ENCODE measurements at places on chromosomes 6 and 20.

- no peak for DNase-seq
Measured at GRCh38 chr6:29663300-29664042, 6.6 kb downstream of the MOG start.

- DNase-seq = no peak
Measured at GRCh38 chr6:112204350-112204706, 50.0 kb downstream of the LAMA4 start.

- DNase-seq = no peak
Measured at GRCh38 chr20:11807054-11808048, 110.3 kb upstream of the BTBD3 start.

DNA sequence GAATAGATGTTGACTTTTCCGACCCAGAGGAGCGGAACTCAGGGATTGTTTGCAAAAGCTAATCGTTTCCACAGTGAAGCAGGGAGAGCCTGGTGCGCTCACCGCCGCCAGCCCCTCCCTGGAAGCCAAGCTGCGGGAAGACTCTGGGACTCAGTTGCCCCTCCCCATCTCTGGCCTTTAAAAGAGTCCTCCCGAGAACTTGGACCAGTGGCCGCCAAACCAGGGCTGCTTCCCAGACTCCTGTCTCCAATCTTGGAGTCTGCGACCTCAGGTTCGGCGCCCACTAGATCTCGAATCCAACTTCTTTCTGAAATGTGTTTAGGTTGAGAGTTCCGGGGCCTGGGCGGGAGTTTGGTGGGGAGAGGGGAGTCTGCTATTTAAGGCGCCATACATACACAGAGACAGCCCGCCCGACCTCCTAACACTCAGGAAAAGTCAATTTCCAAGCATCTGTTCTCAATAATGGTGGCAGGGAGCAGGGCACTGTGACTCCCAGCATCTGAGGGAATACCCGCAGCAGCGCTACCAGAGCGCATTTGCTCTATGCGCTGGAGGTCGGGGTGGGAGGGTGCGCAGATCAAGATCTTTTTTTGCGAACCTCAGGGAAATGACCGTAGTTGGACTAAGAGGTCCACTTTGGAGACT, 800 bp upstream of the GRIK2 start:
- DNase-seq = no peak

- DNase-seq = no peak
Measured at GRCh38 chr20:18032977-18033892, 24.5 kb downstream of the OVOL2 start.

DNA sequence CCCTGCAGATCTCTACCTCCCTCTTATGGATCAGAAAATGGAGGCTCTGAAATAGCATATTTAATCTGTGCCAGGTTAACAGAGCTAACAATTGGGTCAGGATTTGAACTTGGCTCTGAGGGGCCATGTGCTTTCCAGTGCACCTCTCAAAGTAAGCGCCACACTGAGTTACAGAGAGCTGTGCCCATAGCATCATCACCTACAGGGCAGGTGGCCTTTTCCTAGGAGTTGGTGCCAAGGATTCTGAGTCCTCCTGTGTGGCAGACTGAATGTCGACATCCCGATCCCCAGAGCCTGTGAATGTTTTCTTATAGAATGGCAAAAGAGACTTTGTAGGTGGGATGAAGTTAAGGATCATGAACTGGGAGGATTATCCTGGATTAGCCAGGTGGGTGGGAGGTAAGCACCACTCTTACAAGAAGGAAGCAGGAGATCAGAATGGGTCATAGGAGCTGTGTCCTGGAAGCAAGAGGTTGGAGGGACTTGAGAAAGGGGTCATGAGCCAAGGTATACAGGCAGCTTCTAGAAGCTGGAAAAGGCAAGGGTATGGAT, 68.0 kb upstream of the TBC1D7 start:
- no peak for DNase-seq

GRCh38 chr20:51643390-51643789, 100.9 kb upstream of the NFATC2 start:
- DNase-seq = no peak

- DNase-seq = no peak
Measured at GRCh38 chr6:128964233-128964755, 81.4 kb downstream of the LAMA2 start.

DNA sequence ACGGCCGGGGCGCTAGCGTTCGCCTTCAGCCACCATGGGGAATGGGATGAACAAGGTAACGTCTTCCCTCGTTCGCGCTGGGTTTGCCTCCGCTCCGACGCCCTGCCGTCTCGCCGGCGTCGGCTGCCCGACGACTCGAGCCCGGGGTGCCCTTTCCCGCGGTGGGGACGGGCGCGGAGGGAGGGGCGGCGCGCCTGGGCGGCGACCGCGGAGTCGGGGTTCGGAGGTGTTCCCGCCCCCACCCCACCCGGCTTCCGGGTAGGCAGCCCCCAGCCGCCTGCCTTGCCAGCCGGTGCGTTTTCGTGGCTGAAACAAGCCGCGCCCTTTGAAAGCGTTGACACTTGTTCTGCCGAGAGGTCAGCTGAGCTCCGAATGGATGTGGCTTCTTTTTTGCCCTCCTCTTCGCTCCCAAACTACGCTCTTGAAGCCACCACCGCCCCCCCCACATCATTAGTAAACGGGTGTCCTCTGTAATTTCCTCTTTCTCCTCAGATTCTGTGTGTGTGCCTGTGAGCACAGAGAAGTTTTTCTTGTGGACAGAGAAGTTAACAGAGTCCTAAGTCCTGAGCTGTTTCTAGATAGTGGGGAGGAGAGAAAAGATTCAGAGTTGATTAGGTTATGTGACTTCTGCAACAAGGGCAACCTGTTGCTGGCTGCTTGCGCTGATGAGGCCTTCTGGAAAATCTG, 362 bp downstream of the DUSP22 start:
- DNase-seq = peak; percentile 67

GRCh38 chr6:2307799-2308198, 62.4 kb upstream of the GMDS start:
- no peak for DNase-seq

DNA sequence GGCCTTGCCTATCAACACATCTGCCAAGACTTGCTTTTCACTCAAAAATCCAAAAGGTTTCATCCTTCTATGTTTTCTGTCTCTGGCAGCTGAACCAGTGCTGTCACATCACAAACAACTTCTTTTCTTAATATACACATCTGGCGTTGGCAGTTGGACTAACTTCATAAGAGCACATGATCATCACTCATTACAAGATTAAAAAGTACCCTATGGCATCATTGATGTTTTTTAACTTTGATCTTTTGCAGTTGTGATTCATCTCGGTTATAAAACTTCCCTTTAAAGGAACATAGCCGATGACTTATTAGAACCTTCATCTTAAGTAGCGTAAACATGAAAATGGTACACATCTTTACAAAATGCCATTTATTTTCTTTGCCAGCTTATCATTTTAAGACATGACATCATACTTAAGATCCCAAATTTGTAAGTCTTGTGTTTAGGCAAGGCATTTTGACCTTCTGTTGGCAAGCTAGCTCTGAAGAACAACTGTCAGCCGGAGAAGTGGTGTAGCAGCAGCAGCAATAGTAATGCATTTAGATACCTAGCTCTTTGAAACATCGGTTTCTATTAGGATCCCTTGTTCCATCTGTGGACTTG, 64.2 kb upstream of the SUPT3H start:
- DNase-seq = no peak

DNA sequence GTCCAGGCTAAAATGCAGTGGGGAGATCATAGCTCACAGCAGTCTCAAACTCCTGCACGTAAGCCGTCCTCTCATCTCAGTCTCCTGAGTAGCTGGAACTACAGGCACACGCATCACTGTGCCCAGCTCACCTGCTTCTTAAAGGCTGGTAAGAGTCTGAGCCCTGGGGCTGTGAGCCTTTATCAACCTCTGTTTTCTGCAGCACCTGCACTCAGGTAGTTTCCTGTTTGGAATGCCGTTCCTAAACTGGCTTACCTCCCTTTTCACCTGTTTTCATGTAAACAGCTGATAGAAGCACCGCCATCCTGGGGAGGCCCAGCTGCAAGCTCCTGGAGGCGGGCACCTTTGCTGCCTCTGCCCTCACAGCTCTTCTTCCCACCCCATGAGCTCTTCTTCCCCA, 45.4 kb downstream of the SLC24A3 start:
- no peak for DNase-seq

DNA sequence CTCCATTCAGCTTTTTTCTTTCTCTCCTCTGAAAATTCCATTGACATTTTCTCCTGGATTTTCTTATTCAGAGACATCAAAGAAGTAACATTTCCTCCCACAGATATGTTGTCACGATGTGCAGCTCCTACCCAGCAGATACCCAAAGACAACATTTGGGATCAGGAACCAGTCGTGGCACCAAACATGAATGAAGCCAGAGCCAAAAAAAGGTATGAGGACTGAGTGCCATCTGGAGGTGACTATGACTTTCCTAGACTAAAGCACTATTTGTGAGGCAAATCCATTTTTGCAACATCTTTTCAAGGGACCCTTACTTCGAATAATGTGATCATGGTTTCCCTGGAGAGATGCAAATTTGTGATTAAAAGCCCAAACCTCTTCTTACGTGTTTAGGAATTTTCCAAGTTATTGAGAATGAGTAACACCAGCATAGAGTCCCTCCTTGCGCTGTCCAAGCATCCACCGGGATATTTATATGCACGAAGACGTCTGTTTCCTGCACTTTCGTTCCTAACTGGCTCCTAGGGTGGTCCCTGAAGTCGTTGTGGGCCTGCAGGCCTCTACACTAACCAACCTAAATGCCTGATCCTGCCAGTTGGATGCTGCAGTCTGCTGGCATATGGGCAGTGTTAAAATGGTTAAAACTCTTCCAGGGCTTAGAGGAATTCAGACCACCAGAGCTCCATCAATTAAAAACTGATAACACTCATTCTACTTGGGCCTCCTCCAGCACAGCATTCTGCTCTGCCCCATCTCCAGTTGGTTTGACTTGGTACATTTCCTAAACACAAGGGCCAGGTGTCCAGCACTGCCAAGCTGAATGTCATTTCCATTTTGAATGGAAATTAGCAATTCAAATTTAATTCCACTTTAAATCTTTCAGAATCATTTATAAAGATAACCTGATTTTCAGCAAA, 256.6 kb downstream of the C6orf118 start:
- no peak for DNase-seq

DNA sequence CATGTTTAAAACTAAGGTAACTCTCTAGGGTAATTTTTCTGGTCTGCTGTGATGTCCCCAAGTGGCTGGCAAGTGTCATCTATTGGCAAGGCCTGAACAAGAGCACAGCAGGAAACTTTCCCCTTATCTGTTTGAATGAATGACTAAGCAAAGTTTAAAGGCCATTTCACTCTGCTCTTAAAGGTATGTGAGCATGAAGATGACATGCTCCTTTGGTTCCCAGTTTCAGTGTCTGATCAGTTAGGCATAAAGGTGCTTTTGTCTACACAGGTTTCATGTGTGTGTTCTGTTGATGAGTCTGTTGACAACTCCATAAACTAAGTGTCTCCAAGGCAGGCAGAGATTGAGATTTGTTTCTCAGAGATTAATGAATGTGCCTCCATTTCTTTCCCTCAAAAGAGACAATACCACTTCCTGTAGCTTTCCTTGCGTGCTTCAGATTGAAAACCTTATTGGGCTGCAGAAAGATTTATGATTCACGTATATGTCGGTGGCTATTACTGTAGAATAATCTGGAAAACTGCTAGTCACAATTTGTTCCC, 83.9 kb downstream of the MAP3K7 start:
- no peak for DNase-seq

DNA sequence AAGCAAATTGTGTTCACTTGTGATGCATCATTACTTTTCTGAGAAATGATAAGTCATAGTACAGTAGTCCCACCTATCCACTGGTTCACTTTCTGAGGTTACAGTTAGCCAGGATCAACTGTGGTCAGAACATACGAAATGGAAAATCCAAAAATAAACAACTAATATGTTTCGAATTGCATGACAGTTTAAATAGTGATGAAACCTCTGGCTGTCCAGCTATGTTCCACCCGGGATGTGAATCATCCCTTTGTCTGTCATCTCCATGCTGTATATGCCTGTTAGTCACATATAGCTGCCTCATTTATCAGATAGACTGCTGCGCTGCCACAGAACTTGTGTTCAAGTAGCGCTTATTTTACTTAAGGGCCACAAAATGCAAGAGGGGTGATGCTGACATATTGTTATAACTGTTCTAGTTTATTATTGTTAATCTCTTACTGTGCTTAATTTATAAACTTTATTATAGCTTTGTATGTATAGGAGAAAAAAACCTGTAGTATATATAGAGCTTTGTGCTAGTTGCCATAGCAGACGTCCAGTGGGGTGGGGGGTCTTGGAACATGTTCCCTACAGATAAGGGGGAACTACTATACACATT, 29.2 kb downstream of the AFDN start:
- no peak for DNase-seq

GRCh38 chr6:20318851-20319387, 82.8 kb upstream of the E2F3 start:
- no peak for DNase-seq

GRCh38 chr6:142262231-142262630, 39.6 kb upstream of the ADGRG6 start:
- DNase-seq = no peak

- DNase-seq = no peak
Measured at GRCh38 chr20:4905613-4906012, 95.7 kb downstream of the SLC23A2 start.

DNA sequence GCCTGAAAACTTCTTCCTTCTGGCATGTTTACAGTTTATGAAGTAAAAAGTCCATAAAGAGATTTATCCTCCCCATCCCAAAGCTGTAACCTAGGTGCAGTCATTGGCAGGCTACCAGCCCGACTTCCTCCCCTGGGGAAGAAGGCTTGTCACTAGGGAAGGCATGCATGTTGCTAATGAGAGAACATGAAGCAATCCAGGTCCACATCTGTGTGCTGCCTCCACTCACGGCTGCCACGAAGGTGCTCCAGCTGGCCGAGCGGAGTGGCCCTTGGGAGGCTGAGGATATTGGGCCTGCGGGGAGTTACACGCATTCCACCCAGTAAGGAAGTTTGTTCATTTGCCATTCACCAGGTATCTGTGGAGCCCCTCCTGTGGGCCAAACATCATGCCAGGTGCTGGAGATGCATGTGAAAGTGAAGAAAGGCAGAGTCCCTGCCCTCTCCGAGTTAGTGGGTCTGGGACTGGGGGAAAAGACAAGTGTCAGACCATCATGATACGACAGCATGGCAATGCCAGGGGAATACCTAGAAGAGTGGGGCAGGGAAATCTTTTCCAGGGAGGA, 257.0 kb downstream of the NRN1 start:
- DNase-seq = no peak

DNA sequence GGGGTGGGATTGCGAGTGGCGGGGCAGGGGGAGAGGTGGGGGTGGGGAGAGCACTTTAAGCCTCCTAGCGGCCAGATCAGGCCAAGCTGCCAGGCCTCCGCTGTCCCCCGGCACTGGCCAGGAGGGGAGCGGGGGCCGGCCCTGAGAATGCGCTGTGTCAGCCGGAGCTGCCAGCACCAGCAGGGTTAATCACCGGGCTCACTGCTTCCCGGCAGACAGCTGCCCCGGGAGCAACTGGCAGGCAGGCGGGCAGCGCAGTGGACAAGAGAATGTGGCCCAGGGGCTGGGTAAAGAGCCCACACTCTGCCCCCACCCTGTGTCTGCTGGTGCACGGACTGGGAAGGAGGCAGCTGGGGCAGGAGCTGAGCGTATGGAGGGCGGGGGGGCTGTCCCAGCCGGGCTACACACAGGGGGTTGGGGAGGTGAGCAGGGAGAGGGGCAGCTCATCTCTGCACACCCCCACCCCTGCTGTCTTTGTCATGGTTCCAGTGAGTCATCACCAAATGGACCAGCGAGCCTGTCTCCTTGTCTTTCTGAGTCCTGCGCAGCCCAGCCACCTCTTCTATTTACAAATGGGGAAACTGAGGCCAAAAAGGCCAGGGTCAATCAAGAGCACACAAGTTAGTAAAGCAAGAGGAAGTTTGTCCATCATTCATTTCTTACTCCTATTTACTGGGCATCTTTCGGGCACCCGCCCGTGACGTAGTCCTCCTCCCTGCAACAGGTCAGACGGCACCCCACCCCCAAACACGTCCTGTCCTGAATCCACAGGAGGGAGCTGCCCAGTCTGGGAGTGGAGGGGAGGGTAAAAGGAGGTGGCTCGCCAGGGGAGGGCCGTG, 2.1 kb upstream of the LAMA5 start:
- no peak for DNase-seq
